Kidney tubule cell (primary cell): ENCODE measurements at places on chromosomes 16 and 17.

DNA sequence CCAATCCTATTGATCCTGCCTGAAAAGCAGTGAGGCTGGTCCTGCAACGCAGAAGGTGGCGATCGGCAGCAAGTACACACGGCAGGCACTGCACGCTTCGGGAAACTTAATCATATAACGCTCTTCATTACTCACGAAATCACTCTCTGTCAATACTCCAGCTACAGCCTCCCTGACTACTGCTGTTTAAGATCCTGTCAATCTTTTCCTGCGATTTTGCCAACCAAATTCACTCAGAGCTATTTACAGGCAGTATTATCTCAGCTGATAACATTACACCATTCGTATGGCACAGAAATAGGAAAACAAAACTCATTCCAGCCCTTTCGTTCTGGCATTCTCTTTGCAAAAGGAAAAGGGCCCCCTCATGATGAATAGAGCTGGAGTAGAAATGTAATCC, 262.4 kb upstream of the CDH8 start:
- DNase-seq: no peak

- DNase-seq: no peak
These were observed 24.3 kb downstream of the USP43 start for GRCh38 chr17:9669551-9670008.

DNA sequence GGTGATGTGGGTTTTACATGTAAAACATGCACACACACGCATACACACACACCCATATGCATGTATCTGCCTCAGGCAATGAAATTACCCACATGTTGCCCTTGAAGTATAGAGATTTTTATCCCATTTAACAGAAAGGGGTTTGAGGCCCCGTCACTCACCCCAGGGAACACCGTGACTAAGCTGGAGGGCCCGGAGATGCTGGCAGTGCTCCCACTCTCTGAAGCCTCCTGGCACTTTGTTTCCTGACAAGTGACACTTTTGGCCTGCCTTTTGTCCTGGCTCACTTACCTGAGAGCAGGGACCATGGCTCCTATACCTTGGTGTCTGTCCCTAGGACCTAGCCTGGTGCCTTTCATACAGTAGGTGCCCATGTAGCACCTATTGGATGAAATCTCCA, 50.0 kb upstream of the TNRC6C start:
- DNase-seq: no peak

DNA sequence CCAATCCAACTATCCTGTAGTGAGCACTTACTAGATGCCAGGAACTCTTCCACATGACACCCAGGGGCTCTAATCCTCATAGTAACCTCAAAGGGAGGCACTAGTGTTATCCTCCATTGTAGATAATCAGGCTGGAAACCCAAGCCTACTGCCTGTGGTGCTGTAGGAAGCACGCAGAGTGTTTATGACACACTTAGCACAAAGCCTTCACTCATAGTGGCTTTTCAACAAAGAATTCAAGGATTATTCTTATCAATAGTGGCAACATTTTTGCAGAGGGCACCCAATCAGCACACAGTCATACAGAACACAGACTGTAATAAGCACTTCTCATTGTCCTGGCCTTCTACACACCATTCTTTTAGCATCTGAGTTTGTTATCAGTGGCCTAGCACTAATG, 18.5 kb upstream of the SOX9 start:
- no peak for DNase-seq

DNA sequence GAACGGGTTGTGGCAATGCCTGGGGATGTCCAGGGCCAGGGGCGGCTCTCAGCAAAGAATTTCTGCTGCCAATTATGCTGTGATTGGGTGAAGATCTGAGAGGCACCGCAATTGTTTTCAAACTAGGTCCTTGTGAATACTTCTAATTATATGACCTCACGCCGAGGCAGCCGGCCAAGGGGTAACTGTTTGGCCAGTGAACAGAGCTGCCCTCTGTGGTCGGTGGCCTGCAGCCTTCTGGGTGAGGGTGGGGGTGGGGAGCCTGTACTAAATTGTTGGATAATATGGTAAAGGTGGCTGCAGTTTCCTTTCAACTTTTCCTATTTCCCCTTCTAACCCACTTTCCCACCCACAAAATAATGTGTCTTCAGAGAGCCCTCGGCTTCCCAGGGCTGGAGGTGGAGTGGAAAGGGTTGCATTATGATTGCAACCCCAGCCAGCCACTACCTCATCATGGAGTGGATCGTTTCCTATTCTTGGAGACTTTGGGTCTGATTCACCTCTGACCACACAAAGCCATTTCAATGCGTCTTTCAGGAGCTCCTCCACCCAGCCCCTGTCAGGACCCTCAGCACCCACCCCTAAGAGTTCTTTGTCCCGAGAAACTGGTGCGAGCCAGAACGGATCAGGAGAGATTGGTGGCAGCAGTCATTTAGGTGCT, 2.0 kb upstream of the DNAI2 start:
- no peak for DNase-seq

- peak; percentile 57 for DNase-seq
These were observed 7.9 kb upstream of the SLFN14 start for GRCh38 chr17:35568561-35568960.

DNA sequence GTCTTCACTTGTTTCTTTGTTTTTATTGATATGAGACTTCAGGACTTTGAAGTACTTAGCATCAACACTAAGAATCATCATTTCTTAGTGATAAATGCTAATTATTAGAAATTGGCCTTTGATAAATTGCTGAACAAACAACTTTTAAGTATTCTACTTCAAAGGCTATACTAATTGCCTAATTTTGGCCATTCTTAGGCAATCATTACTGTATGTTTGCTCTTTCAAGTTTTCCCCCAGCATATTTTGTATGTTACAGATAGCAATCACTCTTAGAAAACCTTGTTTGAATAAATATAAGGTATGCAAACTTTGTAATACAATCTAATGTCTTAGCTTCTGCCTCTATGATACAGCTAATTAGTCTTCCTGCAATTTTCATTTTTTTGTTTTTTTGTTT, 46.0 kb downstream of the NQO1 start:
- DNase-seq: no peak
